ENCODE measurements at places on chromosomes 6 and 20.

- no peaks in the 10 kb centered on the region for H3K27me3 ChIP-seq
- H3K36me3 ChIP-seq: no peaks in the 10 kb centered on the region
- H3K27ac ChIP-seq: no peak overlapping the region
- no peak for DNase-seq
- no peaks in the 10 kb centered on the region for H3K4me1 ChIP-seq
These were observed 17.4 kb downstream of the SCGN start for GRCh38 chr6:25669413-25669812.

GRCh38 chr20:53409447-53409717 lies 184.3 kb downstream of the ZNF217 start:
- no peaks in the 10 kb centered on the region for H3K36me3 ChIP-seq
- peaks cover 4% of the 10 kb centered on the region for H3K4me1 ChIP-seq
- H3K27me3 ChIP-seq: no peaks in the 10 kb centered on the region
- DNase-seq: peak; percentile 25

DNA sequence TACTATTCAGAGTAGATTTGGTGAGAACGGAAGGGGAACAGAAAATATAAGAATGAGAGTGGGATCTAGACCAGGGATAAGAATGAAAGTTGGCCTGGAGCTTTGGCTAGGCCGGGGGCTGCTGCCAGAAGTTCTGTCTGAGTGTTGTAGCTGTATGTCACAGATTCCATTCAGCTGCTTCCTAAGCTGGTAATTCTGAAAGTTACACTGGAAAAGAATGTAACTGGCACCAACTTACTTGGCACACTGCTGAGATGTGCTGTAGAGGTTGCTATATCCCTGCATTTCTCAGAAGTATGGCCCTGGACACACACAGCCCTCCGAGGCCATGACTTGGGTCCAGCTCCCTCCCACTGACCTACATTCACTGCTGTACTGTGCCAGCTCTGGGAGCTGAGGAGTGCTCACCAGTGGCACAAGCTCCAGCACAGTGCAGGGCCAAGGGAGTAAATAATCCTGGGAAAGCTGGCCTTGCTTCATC lies 25.8 kb upstream of the TMEM217 start:
- H3K36me3 ChIP-seq: peaks cover 27% of the 10 kb centered on the region
- H3K4me3 ChIP-seq: no peak overlapping the region
- no peak overlapping the region for H3K27ac ChIP-seq
- DNase-seq: no peak

- H3K27ac ChIP-seq: peak overlapping the region; percentile 23
- no peaks in the 10 kb centered on the region for H3K27me3 ChIP-seq
- H3K36me3 ChIP-seq: no peaks in the 10 kb centered on the region
- no peak overlapping the region for H3K4me3 ChIP-seq
These were observed 88.3 kb downstream of the CD24 start for GRCh38 chr6:106886081-106886843.

DNA sequence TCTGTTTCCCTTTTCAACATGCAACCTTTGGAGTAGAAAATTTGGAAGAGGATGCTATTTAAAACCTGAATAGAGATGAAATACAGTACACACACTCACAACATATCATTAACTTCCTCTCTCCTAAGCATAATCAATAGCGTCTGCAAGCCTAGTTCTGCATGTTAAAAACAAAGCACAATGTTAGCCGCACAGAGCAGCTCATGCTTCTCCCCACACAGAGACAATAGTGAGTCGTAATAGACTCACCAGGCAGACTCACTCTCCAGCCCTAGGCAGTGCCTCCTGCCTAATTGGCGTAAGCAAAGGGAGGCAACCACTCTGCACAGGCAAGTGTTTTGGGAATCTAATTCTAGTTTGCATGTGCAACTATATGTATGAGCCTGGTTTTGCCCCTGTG lies 45.8 kb upstream of the ARID1B start:
- no peak for DNase-seq
- no peaks in the 10 kb centered on the region for H3K4me1 ChIP-seq
- H3K36me3 ChIP-seq: no peaks in the 10 kb centered on the region
- H3K4me3 ChIP-seq: no peak overlapping the region
- no peak overlapping the region for H3K27ac ChIP-seq
- no peaks in the 10 kb centered on the region for H3K27me3 ChIP-seq

DNA sequence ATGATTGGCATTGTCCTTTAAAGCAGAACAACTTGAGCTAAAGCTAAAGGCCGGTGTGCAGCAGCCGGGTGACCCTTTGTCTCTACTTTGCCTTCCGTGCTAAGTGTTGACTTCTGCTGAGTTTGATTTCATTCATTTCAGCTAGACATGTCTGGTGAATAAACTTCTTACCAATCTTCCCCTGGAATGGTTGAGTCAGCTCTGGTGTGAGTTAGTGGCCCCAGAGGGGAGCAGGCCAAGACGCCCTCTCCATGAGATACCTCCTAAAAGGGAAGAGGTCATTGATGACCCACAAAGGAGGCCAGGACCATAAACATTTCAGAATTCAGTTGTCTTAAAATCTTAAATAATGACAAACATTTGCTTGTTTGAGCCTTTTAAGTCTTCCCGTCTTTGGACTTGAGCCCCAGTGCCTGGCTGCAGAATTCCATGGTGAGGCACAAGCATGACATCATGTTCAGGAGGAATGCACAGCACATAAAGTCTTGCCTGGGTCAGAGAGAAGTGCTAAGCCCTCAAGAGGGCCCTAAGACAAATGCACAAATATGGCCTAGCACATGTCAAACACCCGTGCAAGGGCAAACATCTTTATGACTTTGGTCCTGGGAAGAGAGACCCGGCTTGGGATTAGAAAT lies 96.3 kb upstream of the NEDD9 start:
- H3K4me3 ChIP-seq: no peak overlapping the region
- no peak overlapping the region for H3K27ac ChIP-seq

GRCh38 chr20:4100679-4101078 lies 85.3 kb upstream of the RNF24 start:
- H3K27ac ChIP-seq: no peak overlapping the region
- no peaks in the 10 kb centered on the region for H3K36me3 ChIP-seq
- DNase-seq: no peak
- no peaks in the 10 kb centered on the region for H3K27me3 ChIP-seq

DNA sequence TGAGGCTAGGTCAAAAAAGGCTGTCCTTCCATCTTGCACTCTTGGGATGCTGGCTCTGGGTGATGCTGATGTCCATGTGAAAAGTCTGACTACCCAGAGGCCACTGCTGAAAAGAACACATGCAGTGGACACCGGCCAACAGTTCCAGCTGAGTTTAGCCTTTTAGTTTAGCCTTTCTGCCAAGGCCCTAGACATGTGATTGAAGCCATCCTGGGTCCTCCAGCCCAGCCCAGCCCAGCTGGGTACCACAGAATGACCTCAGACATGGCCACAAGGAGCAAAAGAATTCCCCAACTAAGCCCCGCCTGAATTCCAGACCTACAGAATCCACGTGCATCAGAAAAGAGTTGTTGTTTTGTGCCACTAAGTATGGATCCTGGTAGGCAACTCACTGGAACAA lies 17.4 kb downstream of the PIGT start:
- no peak overlapping the region for H3K27ac ChIP-seq
- H3K27me3 ChIP-seq: no peaks in the 10 kb centered on the region
- no peak overlapping the region for H3K4me3 ChIP-seq
- no peaks in the 10 kb centered on the region for H3K4me1 ChIP-seq
- H3K36me3 ChIP-seq: no peaks in the 10 kb centered on the region
- DNase-seq: no peak

DNA sequence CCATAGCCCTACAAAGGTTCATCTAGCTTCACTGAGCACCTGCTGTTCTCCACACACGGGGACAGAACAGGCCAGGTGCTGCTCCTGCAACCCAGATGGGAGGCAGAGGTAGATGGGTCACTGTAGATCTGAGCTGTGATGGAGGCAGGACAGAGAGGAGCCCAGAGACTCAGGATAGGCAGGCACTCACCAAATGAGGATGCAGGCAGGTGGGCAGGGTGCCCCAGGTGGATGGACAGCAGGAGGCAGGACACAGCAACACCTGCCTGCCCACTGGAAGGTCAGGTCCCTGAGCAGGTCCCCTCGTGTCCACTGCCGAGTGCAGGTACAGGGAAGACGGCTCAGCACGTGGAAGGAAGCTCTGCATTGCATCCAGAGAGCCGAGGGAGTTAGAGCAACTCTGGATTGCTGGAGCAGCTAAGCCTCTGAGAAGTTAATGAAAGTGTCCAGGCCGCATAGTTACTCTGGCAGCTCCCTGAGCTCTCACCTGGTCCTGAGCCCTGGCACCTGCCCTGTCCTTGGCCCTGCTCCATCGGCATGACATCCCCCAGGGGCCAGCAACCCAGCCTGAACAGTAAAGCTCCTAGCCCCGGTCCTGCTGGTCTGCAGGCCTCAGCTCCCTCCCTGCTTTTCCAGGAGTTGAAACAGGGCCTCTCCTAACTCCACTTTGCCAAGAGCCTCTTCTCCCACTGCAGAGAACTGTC lies 4.9 kb upstream of the YTHDF1 start:
- no peaks in the 10 kb centered on the region for H3K27me3 ChIP-seq
- H3K36me3 ChIP-seq: no peaks in the 10 kb centered on the region
- no peak for DNase-seq
- H3K4me3 ChIP-seq: no peak overlapping the region
- no peak overlapping the region for H3K27ac ChIP-seq
- H3K4me1 ChIP-seq: no peaks in the 10 kb centered on the region

GRCh38 chr6:131602781-131603312 lies 25.2 kb downstream of the MED23 start:
- no peaks in the 10 kb centered on the region for H3K4me1 ChIP-seq
- DNase-seq: no peak
- no peak overlapping the region for H3K27ac ChIP-seq
- no peaks in the 10 kb centered on the region for H3K27me3 ChIP-seq
- H3K36me3 ChIP-seq: peaks cover 6% of the 10 kb centered on the region

GRCh38 chr6:149271348-149272340 lies 45.9 kb upstream of the TAB2 start:
- no peaks in the 10 kb centered on the region for H3K27me3 ChIP-seq
- no peak for DNase-seq
- no peak overlapping the region for H3K4me3 ChIP-seq
- H3K36me3 ChIP-seq: no peaks in the 10 kb centered on the region

DNA sequence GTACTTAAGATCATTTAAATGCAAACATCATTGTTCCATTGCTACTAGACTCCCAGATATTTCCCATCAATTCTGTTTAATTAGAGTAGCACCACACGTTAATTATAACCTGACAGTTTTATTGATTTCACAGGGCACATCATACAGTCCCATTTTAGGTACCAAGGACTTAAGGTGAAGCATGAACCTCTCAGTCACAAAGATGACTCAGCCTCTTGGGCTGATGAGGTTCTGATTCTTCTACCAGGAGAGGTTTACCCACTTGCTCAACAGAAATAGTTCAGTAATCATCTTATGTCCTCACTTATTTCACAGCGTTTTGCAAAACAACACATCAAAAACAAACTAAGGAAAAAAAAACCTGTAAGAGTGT lies 98.5 kb downstream of the HIVEP2 start:
- H3K36me3 ChIP-seq: no peaks in the 10 kb centered on the region
- no peak for DNase-seq
- H3K27ac ChIP-seq: peak overlapping the region; percentile 40
- peaks cover 8% of the 10 kb centered on the region for H3K4me1 ChIP-seq
- no peaks in the 10 kb centered on the region for H3K27me3 ChIP-seq
- no peak overlapping the region for H3K4me3 ChIP-seq

DNA sequence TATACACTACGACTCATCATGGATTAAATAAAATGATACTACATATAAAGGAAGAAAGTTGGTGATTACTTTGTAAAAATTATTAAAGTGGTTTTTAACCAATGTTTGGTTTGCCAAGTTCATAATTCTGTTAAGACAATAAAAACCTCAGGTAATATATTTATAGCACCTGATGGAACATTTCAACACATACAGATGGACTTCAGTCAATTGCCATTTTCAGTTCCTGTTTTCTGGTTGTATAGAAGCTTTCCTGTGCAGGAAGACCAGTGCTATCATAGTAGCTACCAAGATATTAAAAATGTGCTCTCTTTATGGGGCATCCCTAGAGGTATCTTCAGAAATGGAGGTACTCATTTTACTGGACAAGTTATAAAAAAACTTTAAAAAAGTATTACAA lies 1686.4 kb downstream of the GRIK2 start:
- no peaks in the 10 kb centered on the region for H3K4me1 ChIP-seq
- H3K4me3 ChIP-seq: no peak overlapping the region
- no peak overlapping the region for H3K27ac ChIP-seq
- H3K27me3 ChIP-seq: no peaks in the 10 kb centered on the region
- H3K36me3 ChIP-seq: no peaks in the 10 kb centered on the region
- DNase-seq: no peak

- peaks cover 2% of the 10 kb centered on the region for H3K36me3 ChIP-seq
- H3K27me3 ChIP-seq: no peaks in the 10 kb centered on the region
- no peak overlapping the region for H3K4me3 ChIP-seq
- DNase-seq: peak; percentile 29
- no peaks in the 10 kb centered on the region for H3K4me1 ChIP-seq
These were observed 28.1 kb upstream of the SCGN start for GRCh38 chr6:25623879-25624278.

DNA sequence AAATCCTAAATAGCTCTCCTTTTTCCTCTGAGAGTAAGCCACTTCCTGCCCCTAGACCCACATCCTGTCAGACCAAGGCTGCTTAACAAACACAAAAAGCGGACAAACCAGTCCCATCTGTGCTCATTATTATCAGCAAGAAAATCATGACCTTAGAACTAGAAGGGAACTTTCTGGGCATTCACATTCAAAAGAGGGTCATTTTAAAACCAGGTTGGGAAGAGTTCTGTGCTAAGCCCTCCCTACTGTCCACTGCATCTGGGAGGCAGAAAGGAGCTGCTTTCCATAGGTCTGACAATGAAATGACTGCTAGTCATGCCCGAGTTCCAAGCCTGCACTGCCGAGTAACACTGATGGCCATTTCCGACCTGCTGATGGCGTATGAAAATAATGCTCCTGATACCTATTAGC lies 15.4 kb downstream of the EZR start:
- peaks cover 61% of the 10 kb centered on the region for H3K4me1 ChIP-seq
- H3K4me3 ChIP-seq: peak overlapping the region; percentile 22
- H3K36me3 ChIP-seq: peaks cover 2% of the 10 kb centered on the region
- H3K27me3 ChIP-seq: no peaks in the 10 kb centered on the region
- no peak for DNase-seq

- DNase-seq: no peak
- no peaks in the 10 kb centered on the region for H3K4me1 ChIP-seq
- no peak overlapping the region for H3K27ac ChIP-seq
These were observed 118.8 kb downstream of the ADTRP start for GRCh38 chr6:11659757-11660156.

DNA sequence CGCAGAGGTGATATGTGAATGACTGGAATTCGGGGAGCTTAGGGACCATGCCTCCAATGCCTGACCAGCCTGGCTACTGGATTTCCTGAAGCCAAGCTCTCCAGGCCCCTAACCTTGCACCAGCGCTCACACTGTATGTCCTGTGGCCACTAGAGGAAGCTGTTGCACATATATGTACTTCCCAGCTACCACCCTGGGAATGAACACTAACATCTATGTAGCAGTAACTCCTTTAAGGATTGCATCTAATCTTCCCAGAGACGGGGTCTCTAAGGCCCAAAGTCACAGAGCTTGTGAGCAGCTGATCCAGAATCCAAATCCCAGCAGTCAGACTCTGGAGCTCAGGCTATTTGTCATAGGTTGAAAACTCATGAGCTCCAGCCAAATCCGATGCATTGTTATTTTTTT lies 20.4 kb upstream of the BPIFB1 start:
- no peaks in the 10 kb centered on the region for H3K36me3 ChIP-seq
- H3K27me3 ChIP-seq: no peaks in the 10 kb centered on the region
- no peak overlapping the region for H3K4me3 ChIP-seq
- peak; percentile 40 for DNase-seq
- no peaks in the 10 kb centered on the region for H3K4me1 ChIP-seq

- DNase-seq: no peak
- no peaks in the 10 kb centered on the region for H3K27me3 ChIP-seq
- no peak overlapping the region for H3K27ac ChIP-seq
- H3K36me3 ChIP-seq: no peaks in the 10 kb centered on the region
- H3K4me1 ChIP-seq: no peaks in the 10 kb centered on the region
These were observed 128.9 kb downstream of the SYNDIG1 start for GRCh38 chr20:24598346-24598745.

All from kidney (tissue), 22 donors.